ENCODE measurements at places on chromosomes 1 and 21. TPM values are rescaled to one million over a fixed set of nuclear protein-coding genes. Genes with fewer than 3 reads are reported as not detected.

S100A14 gene
- total RNA-seq: not detected

DNA sequence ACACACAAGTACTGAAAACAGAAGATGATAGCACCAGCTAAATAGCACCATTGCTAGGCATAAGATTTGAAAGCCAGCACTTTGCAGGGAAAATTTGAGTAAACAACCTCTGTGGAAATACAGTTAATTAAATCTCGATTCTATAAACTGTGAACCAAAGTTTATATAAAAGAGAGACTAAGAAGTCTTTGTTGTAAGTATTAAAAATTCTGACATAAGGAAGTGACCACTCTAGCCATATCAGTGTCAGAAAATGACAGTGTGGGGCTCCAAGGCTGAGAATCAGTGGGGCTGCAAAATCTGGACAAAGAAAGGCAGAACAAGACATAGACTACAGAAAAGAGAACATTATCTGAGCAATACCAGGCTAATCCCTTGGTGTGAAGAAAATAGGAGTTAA, 292.2 kb downstream of the ST6GALNAC3 start:
- DNase-seq: no peak

DNA sequence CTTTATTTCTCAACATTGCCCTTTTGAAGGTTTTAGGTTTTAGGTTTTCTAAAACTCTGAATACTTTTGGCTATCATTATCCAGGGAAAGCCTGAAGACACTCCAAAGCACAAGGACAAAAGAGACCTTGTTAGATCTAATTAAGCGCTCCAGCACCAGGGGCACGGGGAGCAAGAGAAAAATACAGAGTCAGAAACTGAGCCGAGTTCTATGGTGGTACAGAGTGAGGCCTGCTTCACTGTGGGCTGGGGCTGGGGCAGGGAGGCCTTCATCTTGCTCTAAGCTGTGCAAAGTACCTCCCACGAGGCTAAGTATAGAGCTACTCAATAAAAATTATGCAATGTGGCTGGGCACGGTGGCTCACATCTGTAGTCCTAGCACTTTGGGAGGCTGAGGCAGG, 19.7 kb upstream of the RAB4A start:
- no peak for DNase-seq

DNA sequence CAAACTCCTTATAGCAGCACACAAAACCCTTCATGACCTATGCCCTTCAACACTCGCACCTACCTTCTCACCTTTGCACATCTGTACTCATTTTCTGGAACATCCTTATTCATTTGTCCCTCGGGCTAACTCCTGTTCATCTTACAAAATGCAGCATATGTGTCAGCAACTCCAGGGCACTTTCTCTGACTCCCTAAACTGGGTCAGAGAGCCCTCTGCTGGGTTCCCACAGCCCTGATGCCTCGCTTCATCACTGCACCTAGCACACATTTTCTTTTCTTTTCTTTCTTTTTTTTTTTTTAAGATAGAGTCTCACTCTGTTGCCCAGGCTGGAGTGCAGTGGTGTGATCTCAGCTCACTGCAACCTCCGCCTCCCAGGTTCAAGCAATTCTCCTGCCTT, 54.0 kb downstream of the RAB3B start:
- no peak for DNase-seq

GRCh38 chr1:32761936-32762335, 55.2 kb downstream of the YARS1 start:
- no peak for DNase-seq

- DNase-seq: no peak
Observed at GRCh38 chr1:65412984-65413375, 7.5 kb upstream of the LEPR start.

DNA sequence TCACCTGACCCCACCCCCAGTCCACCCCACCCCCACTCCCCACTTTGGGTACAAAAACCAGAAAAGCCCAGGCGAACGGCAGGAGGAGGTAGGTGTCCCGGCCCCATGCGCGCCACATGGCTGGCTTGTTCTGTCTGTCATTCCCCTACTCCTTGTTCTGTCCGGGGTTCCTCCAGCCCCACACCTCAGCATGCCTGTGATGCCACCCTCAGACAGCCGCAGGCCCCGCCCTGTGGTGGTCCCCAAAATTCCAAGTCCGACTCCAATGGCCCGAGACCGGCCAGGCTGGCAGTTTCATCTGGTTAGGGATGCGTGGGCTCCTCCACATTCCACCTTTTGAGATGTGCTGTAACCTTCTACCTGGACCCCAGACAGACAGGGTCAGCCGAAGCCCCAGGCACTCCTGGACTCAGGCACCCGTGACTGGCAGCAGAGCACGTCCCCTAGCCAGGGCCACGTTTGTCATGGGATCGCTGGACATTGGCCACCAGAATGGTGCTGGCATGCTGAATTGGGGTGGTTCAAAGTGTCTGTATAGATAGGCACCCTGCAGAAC, 94.4 kb downstream of the WDR4 start:
- no peak for DNase-seq

DNA sequence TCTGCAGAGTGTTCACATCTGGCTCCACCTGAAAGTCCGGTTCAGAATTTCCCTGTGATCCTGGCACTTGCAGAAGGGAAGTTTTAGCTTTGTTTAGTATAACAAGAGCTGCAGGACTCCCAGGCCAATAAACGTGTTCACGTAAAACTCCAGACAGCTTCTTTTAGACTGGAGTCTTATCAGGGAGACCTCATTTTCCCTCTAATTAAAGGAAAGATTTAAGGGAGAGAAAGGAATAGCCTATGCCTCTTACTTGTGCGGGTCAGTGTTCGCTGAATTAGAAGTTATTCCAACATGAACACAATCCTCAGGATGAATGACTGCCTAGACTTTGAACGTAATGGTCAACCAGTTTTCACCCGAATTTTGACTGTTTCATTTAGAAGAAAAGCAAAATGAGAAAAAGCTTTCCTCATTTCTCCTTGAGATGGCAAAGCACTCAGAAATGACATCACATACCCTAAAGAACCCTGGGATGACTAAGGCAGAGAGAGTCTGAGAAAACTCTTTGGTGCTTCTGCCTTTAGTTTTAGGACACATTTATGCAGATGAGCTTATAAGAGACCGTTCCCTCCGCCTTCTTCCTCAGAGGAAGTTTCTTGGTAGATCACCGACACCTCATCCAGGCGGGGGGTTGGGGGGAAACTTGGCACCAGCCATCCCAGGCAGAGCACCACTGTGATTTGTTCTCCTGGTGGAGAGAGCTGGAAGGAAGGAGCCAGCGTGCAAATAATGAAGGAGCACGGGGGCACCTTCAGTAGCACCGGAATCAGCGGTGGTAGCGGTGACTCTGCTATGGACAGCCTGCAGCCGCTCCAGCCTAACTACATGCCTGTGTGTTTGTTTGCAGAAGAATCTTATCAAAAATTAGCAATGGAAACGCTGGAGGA, 202.1 kb upstream of the SGIP1 start:
- DNase-seq: peak; percentile 75

DNA sequence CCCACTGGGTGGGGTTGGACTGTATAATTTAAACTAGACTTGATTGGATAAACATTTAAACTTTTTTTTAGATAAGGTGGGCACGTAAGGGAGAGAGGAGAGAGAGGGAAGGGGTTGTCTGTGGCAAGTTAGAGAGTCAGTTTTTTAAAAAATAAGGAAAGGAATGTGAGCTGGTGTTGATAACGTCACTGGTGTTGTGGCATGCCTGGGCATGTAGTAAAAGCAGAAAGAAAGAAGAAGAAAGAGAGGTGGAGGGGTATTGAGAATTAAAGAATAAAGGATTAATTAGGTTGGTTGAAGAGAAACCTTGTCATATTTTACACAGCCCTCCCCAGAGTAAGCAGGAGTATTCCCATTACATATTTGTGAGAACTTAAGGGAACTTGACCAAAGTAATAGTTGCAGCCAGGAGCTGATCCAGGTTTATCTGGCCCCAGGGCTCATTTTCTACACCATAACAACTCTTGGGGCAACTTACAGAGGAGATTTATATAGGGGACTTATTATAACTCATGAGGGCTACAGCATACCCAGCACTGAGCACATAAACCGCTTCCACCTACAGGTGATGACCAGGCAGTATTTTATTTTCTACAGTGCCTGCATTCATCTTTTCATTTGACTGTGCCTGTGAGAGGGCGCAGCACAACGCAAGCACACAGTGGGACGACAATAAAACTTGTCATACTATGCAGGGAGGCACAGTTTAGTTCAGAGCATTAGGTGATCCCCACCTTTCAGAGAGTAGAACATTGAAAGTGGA, 70.2 kb downstream of the CCDC30 start:
- no peak for DNase-seq

GRCh38 chr21:35309316-35309715, 260.2 kb upstream of the RUNX1 start:
- DNase-seq: no peak

DNA sequence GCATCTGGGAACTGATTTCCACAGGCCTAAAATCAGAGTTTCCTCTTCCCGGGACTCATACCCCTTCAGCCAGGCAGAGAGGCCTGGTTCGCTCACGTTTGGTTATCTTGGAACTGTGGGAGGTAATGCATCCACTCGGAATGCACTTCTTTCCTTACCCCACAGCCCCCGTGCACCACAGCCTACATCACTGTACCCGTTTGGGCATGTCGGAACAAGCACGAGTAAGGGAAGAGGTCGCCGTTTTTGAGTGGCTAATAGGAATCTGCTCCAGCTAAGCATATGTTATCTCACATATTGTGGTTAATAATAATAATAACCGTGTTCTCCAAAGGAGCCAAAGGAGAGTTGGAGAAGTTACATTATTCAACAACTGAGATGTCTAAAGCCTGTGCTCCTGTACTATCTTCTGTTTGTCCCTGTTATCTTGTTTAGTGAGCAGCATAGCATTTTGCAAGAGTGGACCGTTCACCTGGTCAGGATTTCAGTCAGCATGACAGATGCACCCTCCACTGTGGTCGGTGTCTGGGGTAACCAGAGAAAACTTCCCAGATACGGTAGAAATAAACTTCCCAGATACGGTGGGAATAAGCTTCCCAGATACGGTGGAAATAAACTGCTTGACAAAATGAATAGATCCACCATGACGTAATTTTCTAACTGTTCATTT, 198.6 kb downstream of the SDCCAG8 start:
- no peak for DNase-seq

GRCh38 chr1:225666495-225666894, 13.6 kb upstream of the ENAH start:
- no peak for DNase-seq
